Activated CD4-positive, alpha-beta T cell treated with anti-CD3 and anti-CD28 coated beads, Interleukin-2, amount 10 ng/mL, durations not matched to agents 7 days and 5 days (primary cell): ENCODE measurements at places on chromosomes 12 and 14. TPM values are rescaled to one million over a fixed set of nuclear protein-coding genes. Genes with fewer than 3 reads are reported as not detected.

The SP7 gene
- total RNA-seq, result not detected

The FOXN3 gene
- total RNA-seq, result 94.4 TPM

The C14orf39 gene
- total RNA-seq, result not detected

The PTHLH gene
- not detected for total RNA-seq

The ANG gene
- 1.6 TPM for total RNA-seq

The MCRS1 gene
- total RNA-seq, result 89.2 TPM

The MAP4K5 gene
- total RNA-seq, result 30.5 TPM

The OR6C2 gene
- total RNA-seq, result not detected
